ENCODE measurements at places on chromosomes 5 and 9.

- no peak for DNase-seq
Measured at GRCh38 chr5:17828681-17829080, 194.4 kb downstream of the TAF11L14 start.

DNA sequence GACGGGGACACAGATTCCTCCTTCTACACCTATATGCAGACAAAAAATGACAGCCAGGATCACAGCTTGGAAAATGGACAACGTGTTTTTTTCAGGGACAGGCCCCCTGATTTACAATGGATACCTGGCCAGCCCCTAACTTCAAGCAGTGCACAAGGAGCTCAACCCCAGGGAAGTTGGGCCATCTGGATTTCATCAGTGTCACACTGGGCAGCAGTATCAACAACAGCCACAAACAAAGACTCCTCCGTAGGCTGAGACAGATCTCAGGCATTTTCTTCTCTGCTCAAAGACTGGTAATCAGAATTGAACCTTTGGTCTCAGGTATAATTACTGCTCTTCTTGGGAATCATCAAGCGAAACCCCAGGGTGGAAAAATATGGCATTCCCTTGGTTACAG lies 374.0 kb downstream of the ZNF608 start:
- DNase-seq = no peak

- DNase-seq = no peak
Measured at GRCh38 chr9:120935383-120935857, 8.8 kb upstream of the TRAF1 start.

- DNase-seq = no peak
Measured at GRCh38 chr9:114722937-114723620, 41.1 kb upstream of the TEX48 start.

- no peak for DNase-seq
Measured at GRCh38 chr5:75168026-75168735, 68.5 kb downstream of the ANKRD31 start.

- DNase-seq = no peak
Measured at GRCh38 chr5:23703940-23704855, 196.8 kb downstream of the PRDM9 start.

Measured in T-helper 2 cell treated with Interferon-gamma antibody and Interleukin-4, amounts not matched to agents 5 μg/mL and 100 μg/mL, for 36 hours (primary cell).